ENCODE measurements at places on chromosomes 7 and 10.
A peak's percentile ranks its signal among the peaks of the same experiment; 100 is the strongest.

DNA sequence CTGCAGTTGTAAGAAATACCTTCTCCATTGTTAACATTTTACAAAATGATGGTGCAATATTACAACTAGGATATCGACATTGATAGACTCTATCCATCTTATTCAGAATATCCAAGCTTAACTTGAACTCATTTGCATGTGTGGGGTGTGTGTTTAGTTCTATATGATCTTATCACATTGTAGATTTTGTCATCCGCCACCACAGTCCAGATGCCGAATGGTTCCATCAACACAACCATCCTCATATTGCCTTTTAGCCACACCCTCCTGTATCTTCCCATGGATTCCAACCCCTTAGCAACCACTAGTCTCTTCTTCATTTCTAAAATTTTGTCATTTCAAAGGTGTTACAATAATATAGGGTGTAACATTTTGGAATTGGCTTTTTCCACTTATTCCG, 452.9 kb upstream of the AKR1E2 start:
- no peak for DNase-seq
- H3K4me3 ChIP-seq, result no peak overlapping the region
- no peak overlapping the region for H3K27ac ChIP-seq
- no peaks in the 10 kb centered on the region for H3K36me3 ChIP-seq

DNA sequence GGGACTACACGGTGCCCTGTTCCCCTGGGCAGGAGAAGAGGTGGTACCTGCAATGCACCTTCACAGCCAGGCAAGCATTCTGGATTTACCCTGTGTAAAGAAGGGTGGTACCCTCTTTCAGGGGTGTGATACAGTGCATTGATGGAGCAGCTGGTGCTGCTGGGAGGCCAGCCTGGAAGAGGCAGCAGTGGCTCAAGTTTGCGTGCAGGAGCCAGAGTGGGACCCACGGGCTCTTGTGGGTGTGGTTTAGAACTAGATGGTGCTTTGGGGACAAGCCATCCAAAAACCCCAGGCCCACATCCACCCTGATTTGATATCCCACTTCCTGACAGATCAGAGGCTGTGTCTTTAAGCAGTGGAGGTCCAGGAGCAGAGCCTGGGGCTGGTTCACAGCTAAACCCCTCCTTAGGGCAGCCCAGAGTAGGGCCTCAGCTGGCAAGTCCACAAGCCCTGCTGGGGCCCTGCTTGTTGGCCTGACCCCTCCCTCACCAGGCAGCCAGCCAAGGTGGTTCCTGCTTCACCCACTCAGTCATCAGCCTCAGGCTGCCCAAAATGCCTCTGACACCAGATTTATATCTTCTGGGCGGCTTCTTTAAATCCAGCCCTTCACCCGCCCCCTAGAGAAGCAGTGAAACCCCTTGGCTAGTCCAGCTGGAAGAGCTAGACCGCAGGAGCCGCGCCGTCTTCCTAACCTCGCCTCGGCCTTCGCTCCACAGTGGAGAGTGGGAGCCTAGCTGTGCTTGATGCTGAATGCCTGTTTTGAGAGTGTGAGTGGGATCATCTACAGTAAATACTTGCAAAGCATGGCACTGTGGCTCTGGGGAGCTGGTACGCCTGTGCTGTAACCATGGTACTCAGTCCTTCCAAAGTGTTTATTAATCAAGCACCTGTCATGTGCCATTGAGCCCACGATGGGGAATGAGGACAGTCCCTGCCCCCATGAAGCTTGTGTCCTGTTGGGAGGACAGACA, 1.4 kb upstream of the ASIC3 start:
- H3K27ac ChIP-seq, result no peak overlapping the region
- H3K4me3 ChIP-seq, result no peak overlapping the region
- peaks cover 2% of the 10 kb centered on the region for H3K36me3 ChIP-seq
- H3K4me1 ChIP-seq, result peaks cover 6% of the 10 kb centered on the region
- no peaks in the 10 kb centered on the region for H3K27me3 ChIP-seq

GRCh38 chr10:132668048-132668394, 117.9 kb downstream of the NKX6-2 start:
- no peaks in the 10 kb centered on the region for H3K27me3 ChIP-seq
- no peaks in the 10 kb centered on the region for H3K36me3 ChIP-seq
- H3K4me1 ChIP-seq, result no peaks in the 10 kb centered on the region
- no peak overlapping the region for H3K4me3 ChIP-seq
- no peak overlapping the region for H3K27ac ChIP-seq
- DNase-seq, result no peak

- H3K36me3 ChIP-seq, result peaks cover 4% of the 10 kb centered on the region
- no peaks in the 10 kb centered on the region for H3K27me3 ChIP-seq
- peak overlapping the region; percentile 82 for H3K4me3 ChIP-seq
- no peak for DNase-seq
Observed at GRCh38 chr10:27504808-27505460, 830 bp downstream of the RAB18 start.

DNA sequence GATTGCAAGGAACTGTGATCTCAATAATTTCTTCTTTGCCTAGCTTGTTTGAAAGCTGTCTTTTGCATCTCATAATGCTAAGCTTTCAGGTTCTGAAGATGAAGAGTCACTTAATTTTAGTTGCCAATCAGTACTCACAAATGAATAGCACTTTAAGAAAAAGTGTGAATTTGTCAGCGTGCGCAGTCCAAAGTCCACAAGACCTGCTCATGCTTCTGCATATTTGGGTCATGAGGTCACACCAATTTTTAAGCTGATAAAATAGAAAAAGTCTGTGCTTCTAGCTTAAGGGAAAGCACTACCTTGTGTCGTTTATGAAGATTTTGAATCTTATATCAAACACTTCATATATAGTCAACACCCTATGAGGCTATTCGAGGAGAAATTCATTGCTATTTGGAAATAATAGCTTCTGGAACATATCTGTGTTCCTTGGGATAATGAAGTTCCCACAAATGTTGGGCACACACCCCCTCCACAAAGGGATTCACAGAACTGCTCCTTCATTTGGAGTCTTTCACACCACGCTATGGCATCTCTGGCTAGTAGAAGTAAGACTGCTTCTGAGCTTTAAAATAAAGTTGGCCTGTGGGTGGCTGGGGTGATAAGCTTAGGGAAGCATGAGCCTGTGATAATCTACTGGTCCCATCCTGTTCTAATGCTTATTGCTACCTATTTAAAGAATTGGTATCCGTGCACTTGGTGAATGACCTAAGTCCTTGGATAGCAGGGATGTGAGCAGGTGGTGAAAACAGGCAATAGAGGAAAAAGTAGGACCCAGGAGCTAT, 33.3 kb downstream of the A1CF start:
- DNase-seq, result no peak
- no peak overlapping the region for H3K4me3 ChIP-seq
- H3K27me3 ChIP-seq, result no peaks in the 10 kb centered on the region
- no peaks in the 10 kb centered on the region for H3K4me1 ChIP-seq

GRCh38 chr7:103445228-103446048, 569 bp downstream of the SLC26A5 start:
- H3K4me3 ChIP-seq, result no peak overlapping the region
- peaks cover 7% of the 10 kb centered on the region for H3K4me1 ChIP-seq
- no peak for DNase-seq
- H3K27ac ChIP-seq, result no peak overlapping the region

DNA sequence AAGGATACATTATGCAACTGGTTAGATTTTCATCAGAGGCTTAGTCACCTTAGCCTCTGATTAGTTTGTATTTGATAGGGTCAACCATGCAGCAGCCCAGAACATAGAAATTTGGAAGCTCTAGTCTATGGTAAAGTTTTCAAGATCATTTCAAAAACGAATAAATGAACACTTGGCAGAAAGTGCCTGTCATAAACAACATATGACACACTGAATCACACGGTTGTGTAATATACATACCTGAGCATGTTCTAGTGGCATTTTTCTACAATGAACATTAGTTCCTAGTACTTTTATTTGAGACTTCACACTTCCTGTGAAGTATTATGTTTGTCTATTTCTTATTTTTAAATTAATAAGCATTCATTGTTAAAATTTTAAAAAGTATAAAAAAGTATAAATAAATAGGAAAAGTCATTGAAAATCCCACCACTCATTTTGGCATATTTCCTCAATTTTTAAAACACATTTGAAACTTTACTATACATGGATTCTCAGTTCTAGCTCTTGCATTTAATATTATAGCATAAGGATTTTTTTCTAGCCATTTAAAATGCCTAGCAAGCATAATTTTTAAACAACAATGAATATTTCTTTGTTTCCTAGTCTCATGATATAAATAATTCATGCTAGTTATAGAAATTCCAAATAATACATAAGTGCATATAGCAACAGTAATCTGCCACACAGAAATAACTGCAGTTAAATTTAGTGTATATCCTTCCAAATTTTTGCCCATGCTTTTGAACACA, 25.7 kb upstream of the PRPS1L1 start:
- H3K27ac ChIP-seq, result no peak overlapping the region
- no peaks in the 10 kb centered on the region for H3K4me1 ChIP-seq
- no peaks in the 10 kb centered on the region for H3K27me3 ChIP-seq
- H3K4me3 ChIP-seq, result no peak overlapping the region

- no peak for DNase-seq
- no peaks in the 10 kb centered on the region for H3K4me1 ChIP-seq
- H3K36me3 ChIP-seq, result no peaks in the 10 kb centered on the region
- no peaks in the 10 kb centered on the region for H3K27me3 ChIP-seq
Observed at GRCh38 chr10:78528749-78529204, 495.1 kb downstream of the RPS24 start.

DNA sequence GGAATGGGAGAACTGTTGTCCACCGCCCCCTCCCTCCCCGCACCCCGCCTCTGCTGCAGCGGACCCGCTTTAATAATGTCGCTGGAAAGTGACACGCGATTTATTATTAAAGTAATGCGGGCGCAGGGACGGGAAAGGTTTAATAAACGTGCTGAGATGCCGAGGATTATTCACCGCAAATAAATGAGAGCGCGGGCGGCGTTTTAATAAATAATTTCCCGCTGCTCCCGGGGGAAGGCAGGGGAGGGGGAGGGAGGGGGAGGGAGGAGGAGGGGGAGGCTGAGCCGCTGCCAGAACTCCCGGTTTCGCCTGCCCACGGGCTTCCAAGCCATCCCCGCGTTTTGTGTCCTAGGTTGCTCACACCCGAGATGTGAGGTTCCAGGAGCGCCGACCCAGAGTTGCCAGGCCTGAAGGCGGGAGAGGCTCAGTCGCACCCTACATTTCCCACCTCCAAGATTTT, 5.1 kb downstream of the KAZALD1 start:
- no peaks in the 10 kb centered on the region for H3K36me3 ChIP-seq
- H3K4me1 ChIP-seq, result peaks cover 11% of the 10 kb centered on the region
- DNase-seq, result peak; percentile 12

GRCh38 chr10:89466599-89467035, 52.2 kb downstream of the IFIT5 start:
- H3K4me3 ChIP-seq, result no peak overlapping the region
- no peaks in the 10 kb centered on the region for H3K36me3 ChIP-seq
- H3K27ac ChIP-seq, result no peak overlapping the region

- no peaks in the 10 kb centered on the region for H3K36me3 ChIP-seq
- no peaks in the 10 kb centered on the region for H3K27me3 ChIP-seq
- no peak overlapping the region for H3K27ac ChIP-seq
- no peak for DNase-seq
- H3K4me1 ChIP-seq, result no peaks in the 10 kb centered on the region
Observed at GRCh38 chr10:88693392-88694020, 12.5 kb upstream of the LIPK start.

DNA sequence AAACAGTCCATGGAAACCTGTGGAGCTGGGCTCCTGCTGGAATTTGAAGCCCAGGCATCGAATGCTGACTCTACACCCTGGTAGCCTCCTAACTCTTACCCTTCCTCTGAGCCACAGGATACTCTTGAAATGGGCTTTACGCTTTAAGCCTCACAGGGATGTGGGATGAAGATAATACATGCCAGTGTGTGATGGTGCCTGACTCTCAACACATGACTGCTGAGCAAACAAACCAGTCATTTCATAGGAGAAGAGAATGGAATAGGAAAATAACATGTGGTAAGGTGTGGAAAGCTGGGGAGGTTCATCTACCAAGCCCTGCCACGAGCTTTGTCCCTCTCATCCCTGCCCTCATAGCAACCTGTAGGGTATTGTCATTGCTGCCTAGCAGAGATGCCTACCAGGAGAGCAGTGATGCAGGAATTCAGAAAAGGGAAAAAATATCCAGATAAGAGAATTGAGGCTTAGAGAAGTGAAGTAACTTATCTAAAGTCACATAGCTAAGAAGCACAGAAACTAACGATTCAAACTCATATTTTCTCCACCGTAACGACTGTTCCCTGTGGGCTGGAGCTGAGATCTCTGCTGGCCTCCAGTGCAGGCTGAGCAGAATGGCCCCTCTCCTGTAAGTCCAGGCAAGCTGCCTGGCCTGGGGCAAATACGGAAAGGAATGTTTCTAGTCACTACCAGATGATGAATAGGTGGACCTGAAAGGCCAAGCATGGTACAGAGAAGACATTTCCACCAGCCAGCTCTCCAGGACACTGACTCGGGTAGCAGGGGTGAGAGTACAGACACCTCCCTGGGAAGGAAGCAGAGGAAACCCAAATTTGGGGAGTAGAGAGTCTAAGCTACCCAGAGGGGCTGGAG, 90.2 kb upstream of the DUSP5 start:
- DNase-seq, result no peak
- H3K27me3 ChIP-seq, result no peaks in the 10 kb centered on the region
- H3K4me1 ChIP-seq, result no peaks in the 10 kb centered on the region
- H3K36me3 ChIP-seq, result no peaks in the 10 kb centered on the region
- no peak overlapping the region for H3K27ac ChIP-seq

GRCh38 chr7:121288894-121289293, 39.9 kb upstream of the WNT16 start:
- H3K4me3 ChIP-seq, result no peak overlapping the region
- H3K4me1 ChIP-seq, result no peaks in the 10 kb centered on the region
- no peaks in the 10 kb centered on the region for H3K27me3 ChIP-seq
- no peak for DNase-seq
- no peak overlapping the region for H3K27ac ChIP-seq
- no peaks in the 10 kb centered on the region for H3K36me3 ChIP-seq

- no peaks in the 10 kb centered on the region for H3K27me3 ChIP-seq
- no peak overlapping the region for H3K27ac ChIP-seq
- no peaks in the 10 kb centered on the region for H3K36me3 ChIP-seq
- H3K4me3 ChIP-seq, result no peak overlapping the region
- H3K4me1 ChIP-seq, result no peaks in the 10 kb centered on the region
Observed at GRCh38 chr7:132154248-132154647, 422.0 kb downstream of the PLXNA4 start.

GRCh38 chr7:142807855-142808460, 37.2 kb downstream of the PRSS2 start:
- peaks cover 10% of the 10 kb centered on the region for H3K36me3 ChIP-seq
- H3K27ac ChIP-seq, result peak overlapping the region; percentile 98
- H3K4me3 ChIP-seq, result peak overlapping the region; percentile 38
- H3K4me1 ChIP-seq, result peaks cover 80% of the 10 kb centered on the region
- H3K27me3 ChIP-seq, result no peaks in the 10 kb centered on the region

GRCh38 chr10:124563320-124564040, 101.9 kb downstream of the LHPP start:
- no peaks in the 10 kb centered on the region for H3K36me3 ChIP-seq
- no peak for DNase-seq
- H3K27me3 ChIP-seq, result no peaks in the 10 kb centered on the region
- H3K27ac ChIP-seq, result no peak overlapping the region
- H3K4me3 ChIP-seq, result no peak overlapping the region

GRCh38 chr7:64874562-64875250, 28.4 kb upstream of the ZNF273 start:
- H3K27me3 ChIP-seq, result no peaks in the 10 kb centered on the region
- no peaks in the 10 kb centered on the region for H3K36me3 ChIP-seq
- no peak for DNase-seq

GRCh38 chr10:97465982-97466381, 20.0 kb downstream of the ZDHHC16 start:
- no peak for DNase-seq
- no peak overlapping the region for H3K4me3 ChIP-seq
- no peaks in the 10 kb centered on the region for H3K4me1 ChIP-seq
- peak overlapping the region; percentile 1 for H3K27ac ChIP-seq
- H3K36me3 ChIP-seq, result peaks cover 44% of the 10 kb centered on the region
- H3K27me3 ChIP-seq, result no peaks in the 10 kb centered on the region
